ENCODE measurements at places on chromosomes 16 and 17.

GRCh38 chr17:42329025-42329976 is 41.0 kb downstream of the STAT5A start:
- no peak for DNase-seq

- DNase-seq: no peak
Measured at GRCh38 chr16:8878523-8878911, 3.6 kb upstream of the LITAFD start.

- no peak for DNase-seq
Measured at GRCh38 chr17:49210158-49211029, at the start of the genes ABI3 and GNGT2. Gene ABI3, plus strand, starts transcription at chr17:49210707. Its CDS starts 18 bp downstream, at chr17:49210725. Gene GNGT2, minus strand, starts transcription at chr17:49210574. Its CDS starts 3,152 bp downstream, at chr17:49207422.

GRCh38 chr17:75639771-75640555 is 6.7 kb downstream of the SMIM5 start:
- no peak for DNase-seq

DNA sequence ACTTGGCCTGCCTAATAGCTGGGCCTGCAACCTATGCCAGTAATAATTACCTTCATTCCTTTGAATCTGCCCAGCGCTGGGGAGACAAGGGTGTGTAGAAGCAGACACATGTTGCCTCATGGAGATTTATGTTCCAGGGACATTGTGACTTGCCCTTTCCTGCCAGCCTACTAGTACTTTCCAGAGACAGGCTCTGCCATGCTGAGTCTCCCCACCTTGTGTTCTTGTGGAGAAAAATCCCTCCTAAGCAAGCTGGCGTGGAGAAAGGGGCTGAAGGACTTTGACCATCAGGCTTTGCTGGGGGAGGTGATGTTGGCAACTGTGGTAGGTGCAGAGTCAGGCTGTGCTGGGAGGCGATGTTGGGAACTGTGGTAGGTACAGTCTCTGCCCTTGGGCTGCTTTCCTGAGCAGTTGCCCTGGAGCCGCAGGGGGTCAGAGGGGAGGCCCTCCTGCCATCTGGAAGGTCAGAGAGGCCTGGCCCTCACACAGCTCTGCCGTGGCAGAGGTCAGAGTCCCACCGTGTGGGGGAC is 4.0 kb downstream of the KSR1 start:
- DNase-seq: no peak
